CD4-positive, alpha-beta memory T cell (primary cell): ENCODE measurements at places on chromosomes 16 and 17. TPM values are rescaled to one million over a fixed set of nuclear protein-coding genes. Genes with fewer than 3 reads are reported as not detected.
A peak's percentile ranks its signal among the peaks of the same experiment; 100 is the strongest.

MT1B gene
- not detected for total RNA-seq

TBC1D3E gene
- 0.17 TPM for total RNA-seq

KRTAP1-3 gene
- not detected for total RNA-seq

UBE2O gene
- total RNA-seq = 43.7 TPM

- DNase-seq = no peak
Measured at GRCh38 chr17:49952912-49953497, 16.0 kb upstream of the DLX4 start.

GRCh38 chr17:57350266-57350665 lies 93.9 kb downstream of the MSI2 start:
- no peak for DNase-seq

DNA sequence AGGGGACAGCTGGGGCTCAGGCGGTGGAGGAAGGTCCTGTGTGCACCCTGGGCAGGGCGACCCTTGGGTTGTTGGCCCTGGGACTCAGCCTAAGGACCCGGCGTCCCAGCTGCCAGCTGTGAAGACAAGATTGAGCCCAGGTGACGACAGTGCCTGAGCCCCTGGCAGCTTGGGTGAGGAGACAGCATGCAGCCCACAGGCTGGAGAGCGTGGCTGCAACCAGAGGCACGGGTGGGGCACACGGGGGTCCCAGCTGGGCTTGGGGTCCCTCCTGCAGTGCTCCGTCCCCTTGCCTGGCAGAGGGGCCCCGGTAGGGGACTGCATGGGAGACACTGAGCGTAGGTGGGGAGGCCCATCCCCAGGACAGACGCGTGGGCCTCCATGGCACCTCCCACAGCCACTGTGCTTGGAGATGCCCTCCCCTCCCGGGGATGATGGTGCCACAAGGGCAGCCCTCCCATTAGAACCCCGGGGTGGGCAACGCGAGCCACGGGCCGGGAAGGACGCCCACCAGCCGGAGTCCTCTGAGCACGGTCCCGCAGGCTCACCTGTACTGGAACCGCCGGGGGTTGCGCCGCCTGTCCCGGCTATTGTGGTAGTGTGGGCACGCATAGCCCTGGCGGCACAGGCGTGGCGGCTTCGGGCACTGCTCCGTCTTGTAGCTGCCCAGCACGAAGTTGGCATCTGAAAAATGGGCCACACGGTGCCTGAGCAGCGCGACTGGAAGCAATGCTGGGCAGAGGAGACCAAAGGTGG lies 15.5 kb downstream of the UNKL start:
- DNase-seq = no peak

ITGAD gene
- total RNA-seq = not detected

TEX19 gene
- not detected for total RNA-seq

DNA sequence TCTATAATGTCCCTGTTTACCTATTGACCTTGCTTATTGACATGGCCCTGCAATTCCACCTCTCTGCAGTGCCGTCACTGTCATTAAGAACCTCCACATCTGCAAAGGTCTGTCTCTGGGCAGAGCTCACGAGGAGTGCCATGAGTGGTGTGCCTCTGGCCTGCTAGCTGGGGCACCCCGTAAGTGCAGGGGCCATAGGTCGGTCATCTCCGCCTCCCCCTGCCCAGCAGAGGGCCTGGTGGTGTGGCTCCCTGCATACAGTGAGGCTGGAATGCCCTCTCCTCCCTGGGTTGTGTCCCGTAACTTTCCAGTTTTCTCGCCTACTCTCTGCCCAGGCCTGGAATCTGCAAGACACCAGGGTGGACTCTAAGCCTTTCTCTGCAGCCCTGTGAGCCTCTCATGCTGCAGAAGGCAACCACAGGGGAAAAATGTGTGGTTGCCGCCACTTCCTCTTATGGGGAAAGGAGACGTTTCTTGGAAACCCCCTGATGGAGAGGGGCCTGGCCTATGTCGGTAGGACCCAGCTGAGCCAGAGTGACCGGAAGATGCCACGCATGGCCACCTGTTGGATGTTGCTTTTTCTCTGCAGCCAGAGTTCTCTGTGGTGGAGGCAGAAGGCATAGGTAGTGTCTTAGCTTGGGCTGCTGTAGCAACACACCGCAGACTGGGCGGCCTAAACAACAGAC lies 2.7 kb upstream of the SNX20 start:
- peak; percentile 83 for DNase-seq

MT3 gene
- not detected for total RNA-seq

KIF2B gene
- total RNA-seq = not detected

GRCh38 chr17:36661047-36661666 lies 59.8 kb downstream of the MRM1 start:
- DNase-seq = no peak

GRCh38 chr17:19647697-19648474 lies 665 bp upstream of the ALDH3A2 start:
- no peak for DNase-seq

DNA sequence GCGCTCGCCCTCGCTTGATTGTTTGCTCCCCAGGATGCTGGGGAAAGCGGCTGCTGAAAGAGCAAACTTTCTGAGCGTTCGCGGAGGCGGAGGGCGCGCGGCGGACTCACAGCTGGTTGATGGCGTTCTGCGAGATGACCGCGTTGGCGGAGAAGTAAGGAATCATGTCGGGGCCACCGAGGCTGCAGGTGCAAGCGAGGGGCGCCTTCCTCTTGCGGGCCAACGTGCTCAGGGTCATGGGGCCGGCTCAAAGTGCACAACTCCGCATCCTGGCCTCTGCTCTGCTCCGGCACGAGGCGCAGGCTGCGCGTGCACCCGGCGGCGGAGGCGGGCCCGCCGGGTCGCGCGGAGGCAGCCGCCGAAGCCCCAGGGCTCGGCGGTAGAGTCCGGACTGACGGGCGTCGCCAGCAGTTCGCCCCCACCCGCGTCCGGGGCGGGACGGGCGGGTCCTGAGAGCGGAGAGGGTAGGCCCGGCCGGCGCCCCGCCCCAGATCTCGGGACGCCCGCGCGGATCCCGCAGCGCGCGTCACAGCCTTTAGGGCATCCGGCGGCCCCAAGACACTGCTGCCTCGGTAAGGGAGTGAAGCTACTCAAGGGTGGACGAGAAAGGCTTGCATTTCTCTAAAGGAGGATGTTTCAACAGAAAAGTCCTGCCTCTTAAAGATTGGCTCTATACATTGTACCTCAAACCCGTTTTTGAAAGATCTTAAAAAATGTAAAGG lies 138.5 kb upstream of the CORO6 start:
- DNase-seq = peak; percentile 91

EPX gene
- not detected for total RNA-seq

CMTM2 gene
- total RNA-seq = 0.72 TPM

KRTAP16-1 gene
- not detected for total RNA-seq

- peak; percentile 69 for DNase-seq
Measured at GRCh38 chr17:47698749-47699535, 5.0 kb downstream of the TBKBP1 start.

DNA sequence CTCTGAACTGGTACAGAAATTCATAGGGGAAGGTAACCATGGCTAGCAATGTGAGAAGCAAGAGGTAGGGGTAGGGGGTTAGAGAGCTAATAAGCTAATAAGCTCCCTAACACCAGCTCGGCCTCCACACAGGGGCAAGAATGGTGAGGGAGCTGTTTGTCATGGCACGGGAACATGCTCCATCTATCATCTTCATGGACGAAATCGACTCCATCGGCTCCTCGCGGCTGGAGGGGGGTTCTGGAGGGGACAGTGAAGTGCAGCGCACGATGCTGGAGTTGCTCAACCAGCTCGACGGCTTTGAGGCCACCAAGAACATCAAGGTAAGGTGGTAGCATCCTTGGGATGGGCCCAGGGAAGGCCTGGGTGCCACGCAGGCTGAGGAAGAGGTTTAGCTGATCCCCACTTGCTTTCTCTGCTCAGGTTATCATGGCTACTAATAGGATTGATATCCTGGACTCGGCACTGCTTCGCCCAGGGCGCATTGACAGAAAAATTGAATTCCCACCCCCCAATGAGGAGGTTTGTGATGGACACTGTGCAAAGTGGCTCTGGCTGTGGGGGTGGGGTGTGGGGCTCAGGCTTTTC lies 3.5 kb upstream of the FTSJ3 start:
- no peak for DNase-seq

GRCh38 chr17:42305543-42306384 lies 17.5 kb downstream of the STAT5A start:
- no peak for DNase-seq

TNS4 gene
- total RNA-seq = 0.25 TPM

GRCh38 chr16:4873091-4873490 lies 25.8 kb downstream of the UBN1 start:
- DNase-seq = no peak

NPIPA7 gene
- 11.2 TPM for total RNA-seq

- peak; percentile 42 for DNase-seq
Measured at GRCh38 chr17:78168903-78169793, 767 bp downstream of the SYNGR2 start.

GAST gene
- not detected for total RNA-seq

DNA sequence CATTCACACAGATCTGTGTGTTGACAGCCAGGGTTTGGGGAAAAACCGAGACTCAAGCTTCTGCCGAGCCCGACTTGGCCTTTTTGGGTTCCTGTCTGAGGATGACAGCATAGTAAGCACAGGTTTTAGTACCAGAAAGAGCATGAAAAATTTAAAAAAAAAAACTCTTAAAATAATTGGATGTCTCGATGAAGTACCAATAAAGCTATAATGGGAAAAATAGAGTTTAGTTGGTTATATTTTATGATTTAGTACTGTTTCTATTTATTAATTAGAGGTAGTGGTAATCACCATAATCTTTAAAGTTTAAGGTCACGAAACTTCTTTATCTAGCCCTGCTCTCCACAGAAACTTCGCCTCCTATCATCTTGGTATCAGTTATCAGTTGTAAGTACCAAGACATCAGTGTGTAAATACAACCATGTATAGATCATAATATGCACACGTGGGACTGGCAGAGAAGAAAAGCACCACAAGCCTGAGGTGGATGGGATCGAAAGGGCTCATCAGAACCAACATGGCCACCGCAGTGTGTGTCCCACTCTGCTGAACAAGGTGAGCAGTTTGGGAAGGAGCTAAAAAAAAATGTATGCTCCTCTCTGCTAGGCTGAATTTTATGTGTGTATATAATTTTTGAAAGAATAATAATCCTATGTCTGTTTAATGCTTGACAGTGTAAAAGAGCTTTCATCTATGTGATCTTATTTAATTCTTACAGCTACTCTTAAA lies 14.4 kb upstream of the EEF2K start:
- DNase-seq = no peak

- DNase-seq = peak; percentile 38
Measured at GRCh38 chr16:23060458-23061320, 88.6 kb downstream of the USP31 start.

DNA sequence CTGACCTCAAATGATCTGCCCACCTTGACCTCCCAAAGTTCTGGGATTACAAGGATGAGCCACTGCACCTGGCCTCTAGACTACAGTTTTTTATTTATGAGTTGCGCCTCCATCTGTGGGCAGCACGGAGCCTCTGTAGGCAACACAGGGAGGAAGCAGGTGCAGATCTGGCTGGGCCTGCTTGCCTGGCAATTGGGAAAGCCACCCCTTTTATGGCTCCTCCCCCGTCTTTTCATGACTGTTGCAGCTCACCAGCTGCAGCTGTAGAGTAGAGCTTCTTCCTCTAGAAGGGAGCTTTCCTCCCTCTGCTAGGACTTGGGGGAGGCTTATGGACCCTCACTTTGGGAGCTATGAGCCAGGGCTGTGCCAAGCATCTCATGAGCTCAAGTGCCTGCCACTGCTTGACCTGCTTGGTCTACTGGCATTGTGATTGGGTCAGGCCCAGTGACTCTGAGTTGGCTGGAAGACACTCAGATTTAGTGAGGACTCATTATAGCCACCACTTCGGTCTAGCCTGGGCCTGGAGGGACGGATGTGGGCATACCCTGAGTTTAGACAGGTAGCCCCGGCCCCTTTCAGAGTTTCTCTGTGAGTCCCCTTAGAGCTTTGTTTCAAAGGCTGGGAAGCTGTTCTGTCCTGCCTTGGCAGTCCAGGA lies 6.9 kb upstream of the SLC7A6 start:
- no peak for DNase-seq

GRCh38 chr16:86862595-86863280 lies 284.4 kb downstream of the FOXL1 start:
- no peak for DNase-seq

DNA sequence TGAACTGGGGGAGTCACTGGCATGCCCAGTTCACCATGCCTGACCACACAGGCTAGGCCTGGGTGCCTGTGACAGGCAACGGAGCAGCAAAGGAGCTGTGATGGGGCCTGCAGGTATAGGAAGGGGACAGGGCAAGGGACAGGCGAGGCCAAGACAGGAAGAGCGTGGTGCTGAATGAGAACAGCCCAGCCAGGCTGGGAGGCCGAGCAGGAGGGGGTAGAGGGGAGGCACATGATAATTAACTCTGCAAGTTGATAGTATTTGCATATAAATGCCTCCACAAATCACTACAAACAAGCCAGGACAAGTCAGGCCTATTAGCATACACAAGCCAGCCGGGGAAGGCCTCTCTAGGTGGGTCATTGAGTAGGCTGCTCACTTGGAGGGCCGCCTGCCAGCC lies 7.8 kb downstream of the ZFHX3 start:
- DNase-seq = no peak

DNA sequence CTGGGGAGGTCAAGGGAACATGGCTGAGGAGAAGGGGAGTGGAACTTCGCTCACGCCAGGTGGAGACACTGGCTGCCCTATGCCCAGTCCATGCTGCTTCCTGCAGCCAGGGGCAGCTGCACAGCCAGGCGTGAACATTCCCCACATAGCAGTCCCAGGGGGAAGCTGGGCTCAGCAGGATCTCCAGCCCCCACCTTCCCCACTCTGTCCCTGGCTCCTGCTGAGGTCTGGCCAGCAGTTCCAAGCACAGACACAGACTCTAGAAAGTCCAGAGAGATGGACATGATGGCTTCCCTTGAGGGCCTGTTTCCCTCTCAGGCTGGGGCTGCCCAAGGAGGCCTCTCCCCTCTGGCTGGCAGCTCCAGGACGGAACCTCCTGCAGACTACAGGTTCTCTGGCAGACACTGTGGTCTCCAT lies 9.3 kb downstream of the JUP start:
- DNase-seq = no peak

GRCh38 chr16:83929811-83930555 lies 23.1 kb upstream of the OSGIN1 start:
- no peak for DNase-seq

DNA sequence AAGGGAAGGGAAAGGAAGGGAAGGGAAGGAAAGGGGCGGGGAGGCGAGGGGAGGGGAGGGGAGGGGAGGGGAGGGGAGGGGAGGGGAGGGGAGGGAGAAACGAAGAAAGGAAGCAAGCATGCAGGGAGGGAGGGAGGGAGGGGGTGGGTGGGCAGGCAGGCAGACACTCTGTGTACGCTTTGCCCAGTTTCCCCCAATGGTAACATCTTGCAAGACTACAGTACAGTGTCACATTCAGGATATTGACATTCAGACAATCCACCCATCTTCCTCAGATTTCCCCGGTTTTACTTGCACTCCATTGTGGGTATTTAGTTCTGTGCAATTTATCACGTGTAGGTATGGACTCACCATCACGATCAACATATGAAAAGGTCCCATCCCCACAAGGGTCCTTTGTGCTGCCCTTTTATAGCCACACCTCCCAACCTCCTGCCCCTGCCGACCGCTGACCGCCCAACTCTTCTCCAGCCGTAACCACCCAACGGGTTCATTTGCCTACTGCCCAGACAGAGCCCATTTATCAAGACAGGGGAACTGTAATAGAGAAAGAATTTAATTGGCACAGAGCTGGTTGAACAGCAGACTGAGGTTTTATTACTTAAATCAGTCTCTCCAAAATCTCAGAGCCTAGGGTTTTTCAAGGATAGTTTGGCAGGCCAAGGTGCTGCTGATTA lies 91.4 kb upstream of the FA2H start:
- DNase-seq = no peak

GALR2 gene
- not detected for total RNA-seq

GRCh38 chr16:13552062-13552959 lies 367.6 kb upstream of the ERCC4 start:
- DNase-seq = no peak

- DNase-seq = no peak
Measured at GRCh38 chr17:68033636-68034451, 1.7 kb upstream of the KPNA2 start.

ATP2A1 gene
- 0.67 TPM for total RNA-seq
